ENCODE measurements at places on chromosomes 7 and 10.

DNA sequence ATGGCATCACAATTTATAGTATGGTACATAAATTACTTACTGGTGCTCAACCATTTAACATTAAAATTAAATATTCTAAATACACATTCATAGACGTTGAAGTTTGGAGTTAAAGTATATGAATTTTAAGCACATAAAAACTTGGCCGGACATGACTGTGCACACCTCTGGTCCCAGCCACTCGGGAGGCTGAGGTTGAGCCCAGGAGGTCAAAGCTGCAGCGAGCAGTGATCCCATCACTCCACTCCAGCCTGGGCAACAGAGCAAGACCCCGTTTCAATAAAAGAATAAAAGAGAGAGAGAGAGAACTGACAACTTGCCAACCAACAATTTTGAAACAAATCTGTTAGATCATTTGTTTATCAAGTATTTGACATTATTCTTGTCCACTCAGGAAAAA lies 943.3 kb upstream of the KCND2 start:
- DNase-seq = no peak

DNA sequence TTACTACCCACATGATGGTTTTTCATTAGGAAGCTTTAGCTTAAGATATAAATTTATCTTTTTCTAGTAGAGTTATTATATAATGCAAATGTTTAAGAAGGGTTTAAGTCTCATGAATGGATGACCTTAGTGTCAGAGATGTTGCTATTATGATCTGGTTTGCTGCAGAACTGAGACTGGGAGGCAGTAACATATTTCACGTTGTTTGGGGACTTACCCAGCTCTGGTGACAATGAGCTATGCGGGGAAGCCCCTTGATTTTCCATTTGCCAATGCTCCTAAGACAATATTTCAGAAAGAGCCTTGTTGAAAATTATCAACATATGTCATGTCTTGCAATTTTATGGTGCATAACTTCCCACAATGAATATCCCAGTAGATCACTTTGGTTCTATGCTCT lies 754.6 kb downstream of the REEP3 start:
- DNase-seq = no peak

DNA sequence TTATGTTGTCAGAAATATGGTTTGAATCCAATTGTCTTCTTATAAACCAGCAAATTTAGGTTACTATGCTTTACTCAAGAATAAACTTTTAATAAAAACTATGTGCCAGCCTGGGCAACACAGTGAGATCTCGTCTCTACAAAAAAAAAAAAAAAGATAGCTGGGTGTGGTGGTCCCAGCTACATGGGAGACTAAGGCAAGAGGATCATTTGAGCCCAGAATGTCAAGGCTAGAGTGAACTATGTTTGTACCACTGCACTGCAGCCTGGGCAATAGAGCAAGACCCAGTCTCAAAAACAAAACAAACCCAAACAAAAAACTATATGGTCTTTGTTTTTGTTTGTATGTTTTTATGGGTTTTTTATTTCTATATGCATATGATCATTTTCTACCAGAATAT lies 7.5 kb upstream of the ARHGAP12 start:
- DNase-seq = no peak

DNA sequence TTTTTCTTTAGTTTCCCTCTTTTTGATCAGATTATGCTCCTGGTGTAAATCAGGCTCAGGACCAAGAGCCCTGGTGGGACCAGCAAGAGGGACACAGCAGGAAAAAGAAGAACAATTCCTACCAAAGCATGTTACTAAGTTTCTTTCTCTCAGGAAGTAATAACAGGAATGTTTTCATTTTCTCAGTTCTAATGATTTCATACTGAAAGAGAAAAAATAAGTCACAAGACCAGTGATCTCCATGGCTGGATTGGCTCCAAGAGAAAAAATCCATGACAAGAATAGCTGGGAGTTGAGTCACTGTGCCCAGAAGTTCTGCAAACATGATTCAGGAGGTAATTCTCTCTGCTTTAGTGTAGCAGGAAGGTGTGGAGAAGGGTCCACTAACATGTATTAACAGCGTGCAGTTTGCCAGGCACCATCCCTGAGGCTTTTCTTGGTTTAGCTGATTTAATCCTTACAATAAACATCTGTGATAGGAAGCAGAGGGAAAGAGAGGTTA lies 23.8 kb upstream of the IFIT2 start:
- DNase-seq = no peak

- no peak for DNase-seq
Observed at GRCh38 chr10:47406870-47407691, 23.0 kb upstream of the ZNF488 start.

DNA sequence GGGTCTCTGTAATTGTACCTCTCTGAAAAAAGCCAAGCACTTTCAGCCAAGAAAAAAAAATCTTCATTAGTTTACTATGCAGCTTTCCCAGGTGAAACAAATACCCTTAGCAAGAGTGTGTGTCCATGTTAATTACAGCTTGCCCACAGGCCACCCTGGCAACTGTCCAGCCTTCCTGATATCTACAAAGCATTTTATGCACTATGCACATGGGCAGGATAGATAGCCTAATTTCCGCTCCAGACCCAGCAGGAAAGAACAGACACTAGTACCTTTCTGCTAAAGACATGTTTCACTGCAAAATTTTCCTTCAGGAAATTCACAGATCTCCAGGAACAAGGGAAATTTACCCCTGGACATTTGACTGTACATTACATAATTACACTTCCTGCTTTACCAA lies 24.4 kb downstream of the CACNA2D1 start:
- DNase-seq = no peak

GRCh38 chr7:11120675-11121220 lies 147.1 kb downstream of the PHF14 start:
- DNase-seq = no peak

GRCh38 chr7:139131-139530 lies 53.2 kb upstream of the FAM20C start:
- no peak for DNase-seq

- DNase-seq = no peak
Observed at GRCh38 chr7:81248420-81248819, 329.6 kb upstream of the SEMA3C start.

GRCh38 chr10:54284526-54285193 lies 516.4 kb downstream of the PCDH15 start:
- DNase-seq = no peak

GRCh38 chr7:1058821-1059199 lies 14.5 kb downstream of the GPR146 start:
- DNase-seq = no peak

DNA sequence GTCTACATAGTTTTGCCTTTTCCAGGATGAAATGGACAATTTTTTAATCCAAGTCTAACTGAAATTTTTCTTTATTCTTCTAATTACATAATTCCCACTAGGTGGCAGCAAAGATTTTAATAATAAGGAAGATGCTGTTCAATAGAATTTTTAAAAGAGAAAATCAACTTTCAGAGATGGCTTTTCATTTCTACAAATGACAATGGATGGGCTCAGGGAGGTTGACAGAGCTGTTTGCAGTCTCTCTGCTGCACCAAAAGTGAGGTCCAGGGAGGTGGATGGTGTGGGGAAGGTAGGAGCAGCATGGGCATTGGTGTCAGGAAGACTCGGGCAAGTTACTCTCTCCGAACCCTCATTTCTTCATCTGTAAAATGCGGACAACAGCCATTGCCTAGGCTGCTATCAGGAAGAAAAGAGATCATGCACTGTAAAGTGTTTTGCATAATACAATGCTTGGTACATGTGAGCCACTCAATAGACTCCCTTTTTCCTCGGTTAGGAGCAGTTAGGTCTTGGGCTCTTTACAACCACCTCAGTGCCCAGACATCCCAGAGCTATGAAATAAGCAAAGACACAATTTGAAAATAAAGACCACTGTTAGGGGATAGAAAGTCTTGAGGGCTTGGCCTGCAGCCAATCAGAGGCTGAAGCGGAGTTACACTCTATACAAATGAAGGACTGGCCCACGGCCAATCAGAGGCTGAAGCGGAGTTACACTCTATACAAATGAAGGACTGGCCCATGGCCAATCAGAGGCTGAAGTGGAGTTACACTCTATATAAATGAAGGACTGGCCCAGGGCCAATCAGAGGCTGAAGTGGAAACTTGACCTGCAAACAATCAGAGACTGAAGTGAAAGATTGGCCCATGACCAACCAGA lies 107.1 kb downstream of the ABLIM1 start:
- no peak for DNase-seq

GRCh38 chr10:123995461-123996131 lies 97.8 kb downstream of the CHST15 start:
- DNase-seq = peak; percentile 29

- DNase-seq = no peak
Observed at GRCh38 chr7:23247603-23248335, 1.2 kb downstream of the GPNMB start.

DNA sequence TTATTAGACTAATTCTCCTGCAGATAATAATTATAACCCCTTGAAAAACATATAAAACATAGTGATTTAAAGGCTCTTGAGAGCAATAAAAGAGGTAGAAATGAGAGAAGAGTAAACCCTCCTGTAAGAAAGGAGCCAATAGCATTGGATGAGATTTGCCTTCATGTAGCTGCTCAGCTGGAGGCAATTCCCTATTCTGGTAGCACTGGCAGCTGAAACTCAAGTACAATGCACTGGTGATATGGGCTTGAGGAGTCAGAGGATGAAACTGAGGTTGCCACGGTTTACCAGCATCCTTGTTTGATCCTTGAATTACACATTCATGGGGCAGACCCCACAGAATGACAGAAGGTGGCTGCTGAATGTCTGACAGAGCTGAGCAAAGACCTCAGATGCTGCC lies 76.4 kb downstream of the CTTNBP2 start:
- no peak for DNase-seq

- no peak for DNase-seq
Observed at GRCh38 chr10:114294549-114294948, 55.5 kb downstream of the VWA2 start.

- DNase-seq = no peak
Observed at GRCh38 chr7:112049555-112050249, 156.5 kb downstream of the DOCK4 start.

DNA sequence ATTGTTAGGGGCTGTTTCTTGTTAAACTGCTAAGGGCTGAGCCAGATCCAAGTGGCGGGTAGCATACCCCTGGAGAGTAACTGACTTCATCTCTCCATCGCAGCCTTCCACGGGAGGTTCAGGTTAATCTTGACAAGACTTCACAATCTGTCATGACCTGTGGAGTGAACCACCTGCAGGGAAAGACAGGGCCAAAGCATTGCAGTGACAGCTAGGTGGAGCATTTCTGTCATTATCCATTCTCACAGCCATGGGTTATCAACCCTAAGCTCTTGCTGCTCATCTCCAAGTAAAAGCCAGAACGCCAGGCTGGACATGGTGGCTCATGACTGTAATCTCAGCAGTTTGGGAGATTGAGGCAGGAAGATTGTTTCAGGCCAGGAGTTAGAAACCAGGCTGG lies 17.2 kb downstream of the ABCC2 start:
- no peak for DNase-seq

- no peak for DNase-seq
Observed at GRCh38 chr10:76937181-76937600, 700.4 kb downstream of the KCNMA1 start.

DNA sequence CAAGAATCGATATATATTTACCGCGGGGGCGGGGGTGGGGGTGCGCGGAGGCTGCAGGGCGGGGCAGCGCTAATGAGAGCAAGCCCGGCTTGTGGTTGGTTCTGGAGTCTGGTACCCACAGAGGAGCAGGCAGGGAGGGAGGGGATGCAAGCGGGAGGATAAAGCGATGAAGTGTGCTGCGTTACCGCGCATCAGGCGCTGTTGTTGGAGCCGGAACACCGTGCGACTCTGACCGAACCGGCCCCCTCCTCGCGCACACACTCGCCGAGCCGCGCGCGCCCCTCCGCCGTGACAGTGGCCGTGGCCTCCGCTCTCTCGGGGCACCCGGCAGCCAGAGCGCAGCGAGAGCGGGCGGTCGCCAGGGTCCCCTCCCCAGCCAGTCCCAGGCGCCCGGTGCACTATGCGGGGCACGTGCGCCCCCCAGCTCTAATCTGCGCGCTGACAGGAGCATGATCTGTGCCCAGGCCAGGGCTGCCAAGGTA lies at the start of gene HECW1:
Gene HECW1 (plus strand): TSS at position 189 of the 482 bp plus-strand sequence. CDS start 131,259 bp downstream, outside the sequence.
- no peak for DNase-seq

DNA sequence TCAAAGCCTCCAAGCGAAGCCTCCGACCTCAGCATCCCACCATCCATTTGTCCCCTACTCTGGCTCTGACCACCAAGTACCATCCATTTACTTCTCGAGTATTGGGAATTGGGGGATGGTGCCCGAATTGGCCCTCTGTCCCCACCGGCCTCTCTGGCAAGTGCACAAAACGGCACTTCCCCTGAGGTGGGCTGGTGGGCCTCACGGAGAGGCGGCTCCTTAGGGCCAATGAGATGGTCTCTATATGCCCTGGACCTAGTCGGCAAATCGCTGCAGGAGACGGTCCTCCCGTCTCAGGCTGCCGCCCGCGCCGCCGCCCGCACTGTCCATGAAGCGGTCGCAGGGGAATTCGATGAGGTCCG lies 2.8 kb downstream of the TRIL start:
- DNase-seq = no peak

DNA sequence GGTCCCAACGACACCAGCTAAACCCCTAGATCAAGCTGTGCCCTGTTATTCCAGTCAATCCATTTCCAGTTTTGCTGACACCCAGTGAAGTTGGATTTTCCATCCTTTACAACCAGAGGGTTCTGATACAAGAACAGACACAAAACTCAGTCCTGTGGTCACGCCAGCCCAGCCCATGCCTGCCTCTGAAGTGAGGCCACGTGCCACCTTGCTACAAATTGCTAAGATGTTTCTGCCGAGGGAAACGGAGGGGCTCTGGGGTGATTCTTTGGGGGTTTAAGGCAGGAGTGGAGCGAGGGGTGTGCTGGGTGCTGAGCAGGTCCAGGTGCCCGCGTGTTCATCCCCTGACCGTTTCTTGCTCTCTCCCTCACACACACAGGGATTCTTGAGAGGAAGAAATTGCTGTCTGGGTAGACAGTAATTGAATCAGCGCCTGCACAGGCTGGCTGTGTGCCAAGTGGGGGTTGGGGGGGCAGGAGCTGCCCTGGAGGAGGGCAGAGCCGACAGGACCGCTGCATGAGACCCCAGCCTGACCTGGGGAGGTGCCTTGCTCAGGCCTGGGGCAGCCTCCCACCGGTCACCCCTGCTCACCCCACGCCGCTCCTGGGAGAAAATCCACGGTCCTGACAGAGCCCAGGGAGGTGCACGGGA lies 38.1 kb downstream of the ADAP1 start:
- no peak for DNase-seq

DNA sequence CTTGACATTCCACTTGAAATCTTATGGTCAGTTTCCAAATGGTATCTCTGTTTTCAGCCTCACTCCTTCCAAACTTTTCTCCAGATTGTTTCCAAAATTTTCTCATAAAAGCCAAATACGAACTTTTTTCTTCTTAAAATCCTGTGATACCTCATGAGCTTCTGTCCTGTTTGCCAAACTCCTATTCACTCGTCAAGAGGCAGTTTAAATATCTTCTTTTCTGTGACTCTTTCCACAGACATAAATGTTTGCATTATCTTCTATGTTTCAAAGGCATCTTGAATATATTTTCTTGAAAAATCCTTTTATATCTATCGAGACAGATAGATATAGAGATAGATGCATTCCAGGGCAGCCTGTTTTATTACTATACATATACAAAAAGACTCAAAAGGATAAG lies 109.4 kb downstream of the NRG3 start:
- DNase-seq = no peak
